Bronchial epithelial cell (primary cell): ENCODE measurements at places on chromosomes 3 and 15. TPM values are rescaled to one million over a fixed set of nuclear protein-coding genes. Genes with fewer than 3 reads are reported as not detected.

Gene GLDN
- total RNA-seq = 0.13 and 0.26 TPM in 2 replicates

- no peak for DNase-seq
Observed at GRCh38 chr3:106376016-106376570, 507.3 kb upstream of the CBLB start.

Gene GALNT15
- 0.53 TPM in 1 of 2 replicates, not detected in the other for total RNA-seq

- peak; percentile 22 for DNase-seq
Observed at GRCh38 chr3:151971814-151972579, 98.6 kb downstream of the SUCNR1 start.

- DNase-seq = no peak
Observed at GRCh38 chr15:54681584-54681983, 515.2 kb downstream of the RSL24D1 start.

- DNase-seq = peak; percentile 28
Observed at GRCh38 chr3:169062501-169062900, 601.0 kb downstream of the MECOM start.

DNA sequence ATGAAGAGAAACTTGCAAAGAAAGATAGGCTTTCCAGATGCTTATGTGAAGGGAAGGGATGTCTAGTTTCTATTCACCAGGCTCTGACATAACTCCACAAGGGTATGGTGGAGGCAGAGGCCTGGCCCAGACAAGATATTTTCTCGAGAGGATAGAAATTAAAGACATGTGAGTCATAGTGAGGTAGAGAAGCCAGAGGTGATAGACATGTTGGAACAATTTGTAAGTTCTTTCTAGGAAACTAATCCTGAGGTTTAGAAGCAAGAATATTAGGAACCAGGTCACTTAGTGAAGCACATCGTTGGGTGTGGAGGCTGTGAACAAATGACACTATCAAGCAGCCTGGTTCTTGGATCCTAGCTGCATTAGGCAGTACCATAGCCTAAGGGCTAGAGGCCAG, 176.9 kb downstream of the BBX start:
- peak; percentile 93 for DNase-seq

Gene CELF6
- total RNA-seq = under 0.01 TPM in 1 of 2 replicates, not detected in the other
